Endothelial cell of umbilical vein (primary cell): ENCODE measurements at places on chromosomes 6 and 20. TPM values are rescaled to one million over a fixed set of nuclear protein-coding genes. Genes with fewer than 3 reads are reported as not detected.

The VEGFA gene
- total RNA-seq = 16.6 and 18.1 TPM in 2 replicates

The ARFGEF3 gene
- 7.0 and 7.3 TPM in 2 replicates for total RNA-seq

The CMTR1 gene
- 36.4 and 38.0 TPM in 2 replicates for total RNA-seq

The FNDC11 gene
- total RNA-seq = 0.51 and 0.71 TPM in 2 replicates

The CD24 gene
- total RNA-seq = 1.2 and 2.5 TPM in 2 replicates

The REM1 gene
- not detected in 2 replicates for total RNA-seq

The HMGCLL1 gene
- total RNA-seq = not detected in 2 replicates

The BNIP5 gene
- not detected in 2 replicates for total RNA-seq

The TOX2 gene
- total RNA-seq = 18.6 and 25.7 TPM in 2 replicates

The NUS1 gene
- 33.4 and 34.3 TPM in 2 replicates for total RNA-seq

The AGER gene
- total RNA-seq = 12.0 and 18.5 TPM in 2 replicates
